Astrocyte of the cerebellum (primary cell): ENCODE measurements at places on chromosomes 6 and 20.

DNA sequence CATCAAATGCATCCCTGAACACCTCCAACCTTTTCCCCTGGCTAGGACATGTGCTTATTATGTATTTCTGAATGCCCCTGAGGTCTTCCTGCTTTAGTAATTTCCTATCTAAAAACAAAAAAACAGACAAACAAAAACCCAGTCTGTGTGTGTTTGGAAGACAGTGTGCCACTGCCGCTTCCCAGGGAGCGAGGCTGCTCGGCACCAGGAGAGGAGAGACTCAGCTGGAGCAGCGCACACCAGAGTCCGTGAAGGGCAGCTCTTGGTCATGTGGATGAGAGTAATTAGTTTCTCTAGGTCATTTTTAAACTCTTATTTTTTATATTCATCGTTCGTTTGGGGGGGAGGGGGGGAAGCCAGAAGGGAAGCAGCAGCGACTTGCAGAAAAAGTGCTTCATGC, 10.0 kb upstream of the ANKRD60 start:
- DNase-seq: no peak

DNA sequence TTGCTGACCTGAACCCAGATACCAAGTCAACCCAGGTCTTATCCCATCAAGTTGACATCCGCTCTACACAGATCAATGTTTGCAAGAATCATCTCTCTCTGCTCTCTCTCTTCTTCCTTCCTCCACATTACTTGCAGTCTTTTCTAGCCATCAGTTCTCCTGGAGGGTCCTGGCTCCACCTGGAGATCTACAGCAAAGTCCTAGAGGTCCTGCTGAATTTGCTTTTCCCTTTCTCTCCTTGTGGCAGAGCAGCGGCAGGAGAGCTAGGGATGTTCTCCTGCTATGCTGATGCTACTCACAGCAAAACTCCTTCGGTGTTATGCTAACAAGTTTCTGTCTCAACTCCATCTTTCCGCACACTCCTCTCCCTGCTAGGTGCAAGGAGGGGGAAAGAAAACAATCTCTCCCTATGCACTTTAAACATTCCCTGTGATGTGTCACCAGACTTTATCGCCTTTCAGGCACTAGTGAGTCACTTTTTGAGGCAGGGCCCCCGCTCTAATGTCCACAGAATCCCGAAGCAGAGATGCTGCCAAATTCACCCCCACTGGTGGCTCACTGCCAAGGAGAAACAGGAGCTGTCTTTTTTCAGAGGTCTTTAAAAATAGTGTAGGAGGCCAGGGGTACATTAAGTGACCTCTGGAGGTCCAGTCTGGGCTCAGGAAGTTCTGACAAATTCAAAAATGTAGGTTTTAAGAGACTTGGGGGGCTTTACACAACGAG, 62.6 kb downstream of the FAM50B start:
- no peak for DNase-seq

- DNase-seq: no peak
Measured at GRCh38 chr20:19016140-19016497, 196.3 kb upstream of the SLC24A3 start.

DNA sequence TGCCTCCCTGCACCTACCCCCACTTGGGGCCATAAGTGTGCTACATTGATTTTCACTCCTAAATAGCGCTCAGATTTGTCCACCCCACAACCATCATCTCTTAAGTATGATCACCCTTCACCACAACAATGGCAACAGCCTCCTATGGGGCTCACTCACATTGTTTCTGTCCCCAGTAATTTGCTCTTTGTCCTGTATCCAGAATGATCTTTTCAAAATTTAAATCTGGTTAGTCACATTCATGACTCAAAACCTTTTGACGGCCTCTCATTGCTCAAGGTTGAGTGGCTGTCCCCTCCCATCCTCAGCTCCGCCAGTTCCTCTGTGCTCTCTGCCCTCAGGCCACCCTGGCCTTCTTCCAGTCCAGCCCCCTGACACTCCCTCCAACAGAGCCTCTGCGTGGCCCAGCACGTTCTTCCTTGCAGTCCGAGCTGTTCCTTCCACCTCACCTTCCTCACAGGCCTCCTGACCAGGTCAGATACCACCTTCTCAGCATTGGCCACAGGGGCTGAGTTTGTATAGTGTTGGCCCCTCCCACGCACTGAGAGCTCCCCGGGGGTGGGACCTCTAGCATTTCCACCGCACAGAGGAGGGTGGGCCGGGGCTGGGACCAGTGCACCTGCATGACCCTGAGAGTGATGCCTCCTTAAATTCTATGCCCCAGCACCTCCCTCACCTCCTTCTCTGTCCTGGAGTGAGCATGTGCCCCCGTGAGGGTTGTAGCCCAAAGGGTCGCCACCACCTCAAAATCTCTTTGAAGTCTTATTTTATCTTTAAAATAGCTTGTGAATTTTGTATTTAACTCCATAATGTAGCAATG, 2.4 kb upstream of the PPP1R3G start:
- DNase-seq: no peak

- peak; percentile 15 for DNase-seq
Measured at GRCh38 chr6:63804381-63804956, 168.9 kb downstream of the PHF3 start.

GRCh38 chr6:38554700-38555413, 84.9 kb downstream of the BTBD9 start:
- DNase-seq: peak; percentile 16

- DNase-seq: no peak
Measured at GRCh38 chr6:25503686-25504085, 148.3 kb upstream of the SCGN start.

DNA sequence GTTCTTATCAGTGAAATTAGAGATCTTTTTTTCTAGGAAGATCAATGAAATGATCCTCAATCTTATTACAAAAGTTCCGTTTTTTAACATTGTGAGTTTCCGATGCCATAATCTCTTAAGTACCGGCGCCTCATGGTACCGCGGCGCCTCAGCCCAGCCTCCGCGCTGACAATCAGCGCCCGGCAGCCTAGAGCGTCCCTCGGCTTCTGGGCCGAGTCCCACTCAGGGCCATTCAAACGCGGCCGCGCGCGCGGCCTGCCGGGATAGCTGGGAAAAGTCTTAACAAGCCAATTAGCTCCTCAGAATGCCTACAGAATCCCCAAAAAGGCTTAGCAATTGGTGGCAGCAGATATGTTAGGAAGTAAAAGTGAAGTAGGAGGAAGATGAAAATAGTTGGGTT, 204.8 kb downstream of the ADGB start:
- DNase-seq: no peak

- DNase-seq: no peak
Measured at GRCh38 chr20:10940941-10941340, 267.1 kb upstream of the JAG1 start.

DNA sequence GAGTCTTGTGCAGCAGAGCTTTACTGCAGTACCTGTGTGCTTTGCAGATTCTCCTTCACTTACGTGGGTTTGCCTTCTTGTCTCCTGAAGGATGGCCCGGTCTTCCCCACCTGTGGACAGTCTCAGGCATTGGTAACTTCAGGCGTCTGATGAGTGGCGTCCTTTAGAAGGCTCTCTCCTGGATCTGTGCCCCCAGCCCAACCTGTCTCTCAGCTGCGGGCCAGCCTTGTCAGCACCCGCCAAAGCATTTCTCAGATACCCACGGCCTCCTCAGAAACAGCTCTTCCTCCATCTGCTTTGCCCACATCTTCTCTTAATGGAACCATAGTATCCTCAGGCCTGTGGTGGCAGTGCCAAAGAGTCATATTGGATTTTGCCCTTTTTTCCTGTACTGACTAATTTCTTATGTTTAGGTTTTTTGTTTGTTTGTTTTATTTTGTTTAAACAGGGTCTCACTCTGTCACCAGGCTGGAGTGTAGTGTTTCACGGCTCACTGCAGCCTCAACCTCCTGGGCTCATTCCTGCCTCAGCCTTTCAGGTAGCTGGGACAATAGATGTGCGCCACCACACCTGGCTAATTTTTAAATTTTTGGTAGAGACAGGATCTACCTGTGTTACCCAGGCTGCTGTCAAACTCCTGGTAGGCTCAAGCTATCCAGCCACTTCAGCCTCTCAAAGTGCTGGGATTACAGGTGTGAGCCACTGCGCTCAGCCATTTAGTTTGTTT, 96.6 kb downstream of the ARID1B start:
- no peak for DNase-seq

- DNase-seq: no peak
Measured at GRCh38 chr6:170445487-170445886, 107.6 kb downstream of the PSMB1 start.

DNA sequence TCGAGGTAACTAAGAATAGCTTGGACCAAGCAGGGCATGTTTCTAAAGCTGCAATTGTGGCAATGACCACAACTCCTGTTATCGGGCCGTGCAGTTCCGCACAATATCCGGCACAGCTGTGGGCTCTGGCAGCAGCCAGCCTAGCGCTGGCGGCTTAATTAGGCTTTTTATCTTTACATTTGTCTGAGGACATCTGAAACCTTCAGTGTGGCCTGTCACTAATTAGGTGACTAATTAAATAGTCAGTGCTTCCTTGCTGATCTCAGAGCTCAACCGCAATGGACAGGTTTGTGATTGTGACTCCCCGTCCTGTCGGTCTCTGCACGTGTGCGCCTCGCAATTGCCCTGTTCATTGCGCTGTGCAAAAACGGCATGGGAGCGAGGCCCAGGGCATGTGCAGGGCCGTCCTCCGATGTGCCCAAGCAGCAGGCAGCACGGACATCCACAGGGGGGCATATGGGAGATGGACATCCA, 134.8 kb upstream of the INSM1 start:
- no peak for DNase-seq

- no peak for DNase-seq
Measured at GRCh38 chr6:165959627-165960026, 208.0 kb downstream of the TBXT start.

DNA sequence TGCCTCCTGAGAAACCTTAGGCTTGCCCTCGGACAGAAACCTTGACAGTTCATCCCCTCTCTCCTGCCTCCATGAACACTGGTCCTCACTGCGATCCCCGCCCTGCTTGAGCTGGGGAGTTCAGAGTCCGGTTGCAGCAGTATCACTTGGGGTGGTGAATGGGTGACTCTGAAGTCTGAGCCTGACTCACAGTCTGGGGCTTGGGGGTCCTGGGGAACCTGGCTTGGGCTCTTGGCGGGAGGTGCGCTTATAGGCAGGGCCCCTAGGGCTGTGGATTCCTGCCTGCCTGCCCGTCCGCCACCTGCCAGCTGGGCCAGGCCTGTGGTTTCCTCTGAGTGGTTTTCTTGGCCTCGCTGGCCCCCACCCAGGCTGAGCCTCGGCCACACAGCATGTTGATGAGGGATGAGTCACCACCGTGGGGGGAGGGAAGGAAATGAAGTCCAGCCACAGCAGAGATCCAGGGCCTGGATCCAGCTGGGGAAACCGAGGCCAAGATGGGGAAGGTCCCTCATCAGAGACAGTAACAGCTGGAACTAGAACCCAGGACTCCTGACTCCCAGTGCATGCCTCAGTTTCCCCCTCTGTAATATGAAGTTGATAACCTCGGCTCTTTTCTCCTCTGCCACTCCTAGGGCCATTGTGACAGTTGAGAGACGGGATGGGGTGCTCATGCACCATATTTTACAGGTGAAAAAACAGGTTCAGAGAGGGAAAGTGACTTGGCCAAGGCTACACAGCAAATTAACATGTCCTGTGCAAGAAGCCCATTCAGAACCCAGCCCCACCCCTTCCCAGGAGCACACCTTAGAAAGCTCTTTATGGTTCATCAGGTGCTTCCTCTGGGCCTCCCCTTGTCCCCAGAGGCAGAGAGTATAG, 9.2 kb downstream of the FOXS1 start:
- peak; percentile 90 for DNase-seq
